ENCODE measurements at places on chromosomes 7 and 10.

- no peak for DNase-seq
These were observed 1.1 kb downstream of the FIS1 start for GRCh38 chr7:101243646-101244374.

DNA sequence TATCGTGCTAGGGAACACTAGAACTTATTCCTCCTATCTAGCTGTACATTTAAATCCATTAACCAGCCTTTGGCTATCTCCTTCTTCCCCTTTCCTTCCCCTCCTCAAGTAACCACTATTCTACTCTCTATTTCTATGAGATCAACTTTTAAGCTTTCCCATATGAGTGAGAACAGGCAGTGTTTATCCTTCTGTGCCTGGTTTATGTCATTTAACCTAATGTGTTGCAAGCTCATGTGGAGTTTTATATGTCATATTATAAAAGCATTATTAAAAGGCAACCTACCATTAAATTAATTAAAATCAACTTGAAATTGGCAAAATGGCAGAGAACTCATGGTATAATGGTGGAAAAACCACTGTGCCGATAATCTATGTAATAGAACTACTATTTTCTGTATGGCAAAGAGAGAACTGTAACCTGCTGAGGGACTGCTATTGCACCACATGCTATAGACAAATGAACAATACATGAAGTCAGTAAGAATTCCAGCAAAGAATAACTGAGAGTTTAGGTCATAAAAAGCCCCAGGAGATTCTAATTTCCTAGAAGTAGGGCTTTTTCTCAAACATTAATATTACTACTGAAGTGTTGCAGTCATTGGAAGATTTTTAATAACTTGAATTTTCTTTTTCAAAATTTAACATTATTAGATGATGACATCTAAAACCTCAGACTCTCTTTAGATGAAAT, 81.8 kb downstream of the LRRN3 start:
- no peak for DNase-seq

DNA sequence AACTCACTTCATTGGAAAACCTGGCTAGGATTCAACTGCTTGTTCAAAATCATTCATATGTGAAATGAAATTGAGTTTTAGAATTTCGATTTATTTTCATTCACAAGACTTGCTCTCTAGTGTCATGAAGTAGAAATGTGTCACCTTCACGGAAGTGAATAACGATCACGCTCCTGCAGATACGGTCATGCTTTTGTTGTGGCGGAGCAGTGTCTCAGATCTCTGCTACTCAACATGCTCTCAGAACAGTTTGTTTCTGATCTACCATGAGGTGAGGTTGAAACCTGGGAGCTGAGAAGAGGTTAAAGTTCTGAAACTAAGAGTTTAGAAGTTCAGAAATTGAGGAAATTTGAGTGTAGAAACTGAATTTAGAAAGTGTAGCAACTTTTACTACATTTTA, 13.8 kb upstream of the PITRM1 start:
- DNase-seq, result no peak

- no peak for DNase-seq
These were observed 40.0 kb downstream of the CNNM1 start for GRCh38 chr10:99369126-99369525.

- no peak for DNase-seq
These were observed 19.5 kb upstream of the RHEB start for GRCh38 chr7:151539088-151539671.
